CD4-positive, alpha-beta T cell treated with Interleukin-4 for 4 hours (primary cell): ENCODE measurements at places on chromosomes 5 and 9.

DNA sequence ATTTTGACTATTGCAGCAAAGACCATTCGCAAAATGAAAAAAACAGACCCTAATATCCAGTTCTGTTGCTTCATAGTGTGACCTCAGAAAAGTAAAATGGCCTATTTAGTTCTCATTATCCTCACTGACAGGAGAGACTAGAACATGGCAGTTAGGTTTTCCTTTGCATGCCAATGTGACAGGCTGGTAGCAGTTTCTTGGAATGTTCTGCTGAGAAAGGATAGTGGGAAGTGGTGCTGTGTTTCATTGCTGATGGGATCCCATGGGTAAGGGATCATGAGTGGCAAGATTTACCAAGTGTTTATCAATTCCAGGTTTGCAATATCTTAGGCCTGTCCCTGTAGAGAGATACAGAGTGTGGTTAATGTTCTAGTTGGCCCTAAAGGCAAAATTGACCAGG lies 88.5 kb downstream of the ACER2 start:
- no peak for DNase-seq

GRCh38 chr5:125326150-125326510 lies 579.7 kb upstream of the ZNF608 start:
- no peak for DNase-seq

DNA sequence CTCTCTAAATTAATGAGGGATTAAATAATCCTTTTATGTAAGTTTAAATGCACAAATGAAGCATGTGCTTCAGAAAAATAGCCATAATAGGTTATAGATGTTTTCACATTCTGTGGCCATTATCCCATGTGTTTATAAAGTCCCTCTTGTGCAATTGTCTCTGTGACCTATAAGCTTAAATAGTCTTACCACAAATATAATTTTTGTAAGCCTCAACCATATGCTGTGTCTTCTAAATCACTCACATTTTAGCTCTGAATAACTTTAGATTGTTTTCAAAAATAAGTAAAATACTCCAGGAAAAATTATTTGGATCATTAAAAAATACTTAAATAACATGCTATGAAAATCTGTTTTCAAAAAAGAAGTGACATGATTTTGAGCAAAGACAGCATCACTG lies 1894.7 kb downstream of the MAT2B start:
- DNase-seq: no peak

DNA sequence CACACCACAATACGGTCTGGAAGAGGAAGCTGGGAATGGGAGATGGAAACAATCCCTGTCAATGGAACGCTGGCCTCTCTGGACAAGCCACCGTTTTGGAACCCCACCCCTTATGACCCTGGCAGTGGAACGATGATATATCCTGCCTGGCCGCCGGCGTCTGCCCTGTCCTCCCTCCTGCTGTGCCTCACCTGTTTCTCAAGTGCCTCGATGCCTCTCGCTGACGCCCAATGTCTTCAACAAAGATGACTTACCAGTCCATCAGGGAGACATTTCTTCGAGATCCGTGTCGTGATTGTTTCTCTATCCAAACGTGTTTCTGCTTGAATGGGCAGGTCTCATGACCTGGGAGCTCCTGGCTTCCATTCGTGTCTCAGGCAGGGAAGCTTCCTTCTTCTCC lies 476.5 kb downstream of the SPATA31A7 start:
- DNase-seq: no peak

GRCh38 chr5:16578474-16578883 lies 38.3 kb downstream of the RETREG1 start:
- no peak for DNase-seq

GRCh38 chr5:151740336-151740942 lies 18.0 kb downstream of the ATOX1 start:
- peak; percentile 69 for DNase-seq

- DNase-seq: no peak
Observed at GRCh38 chr5:73851471-73852181, 225.6 kb downstream of the ARHGEF28 start.

DNA sequence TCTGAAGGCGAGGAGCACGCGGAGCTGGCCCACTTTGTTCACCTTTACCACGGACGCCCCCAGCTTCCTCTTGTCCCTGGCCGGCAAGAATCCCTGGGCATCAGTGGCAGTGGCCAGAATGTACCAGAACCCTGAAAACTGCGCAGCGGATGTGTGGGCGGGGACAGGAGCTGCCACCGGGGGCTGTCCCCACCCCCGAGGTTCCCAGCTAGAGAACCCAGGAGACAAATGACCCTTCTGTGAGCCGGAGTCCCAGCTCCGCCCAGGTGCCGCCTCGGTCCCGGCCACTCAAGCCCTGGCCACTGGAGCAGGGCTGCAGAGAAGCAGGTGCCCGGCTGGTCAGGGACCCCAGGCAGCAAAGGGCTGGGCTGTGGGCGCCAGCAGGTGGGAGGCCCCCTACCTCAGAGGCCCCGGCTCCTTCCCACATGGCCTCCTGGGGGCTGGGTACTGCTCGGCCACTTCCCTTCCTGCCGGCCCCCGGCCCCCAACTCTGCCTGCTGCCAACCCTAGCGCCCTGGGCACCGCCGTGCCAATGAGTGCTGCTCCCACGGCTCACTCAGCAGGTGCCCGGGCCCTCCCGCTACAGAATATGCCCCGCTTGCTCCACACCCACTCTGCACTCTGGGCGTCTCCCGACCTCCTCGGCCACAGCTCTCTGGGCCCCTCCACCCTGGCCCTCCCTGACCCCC lies 713 bp downstream of the LCN10 start:
- DNase-seq: no peak

GRCh38 chr5:1016036-1016435 lies 7.4 kb downstream of the NKD2 start:
- DNase-seq: no peak

- DNase-seq: no peak
Observed at GRCh38 chr9:75499812-75500211, 390.7 kb upstream of the PCSK5 start.

DNA sequence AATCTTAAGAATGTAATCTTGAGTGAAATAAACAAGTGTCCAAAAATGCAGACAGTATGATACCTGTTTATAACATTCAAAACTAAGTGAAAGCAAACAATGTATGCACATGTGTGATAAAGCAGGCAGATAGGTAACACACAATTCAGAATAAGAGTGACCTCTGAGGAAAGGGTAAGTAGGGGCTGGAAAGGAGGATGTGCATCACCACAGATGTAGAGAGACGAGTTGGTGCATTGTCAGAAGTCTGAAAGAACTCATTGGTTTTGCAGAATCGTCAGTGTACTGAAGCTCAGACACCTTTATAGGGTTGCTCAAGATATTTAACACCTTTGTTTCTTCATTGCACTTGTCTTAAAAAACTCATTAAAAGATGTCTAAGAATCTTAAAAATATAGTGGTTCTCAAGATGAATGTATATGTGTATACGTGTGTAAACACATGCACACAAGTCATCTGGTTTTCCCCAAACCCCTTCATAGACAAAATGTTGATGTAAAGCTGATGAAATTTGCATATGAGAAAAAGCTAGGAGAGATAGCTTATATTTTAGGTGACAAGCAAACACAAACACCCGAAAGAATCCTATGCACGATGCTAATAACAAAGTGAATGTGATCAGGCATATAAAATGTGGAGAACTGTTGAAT lies 197.6 kb upstream of the MEF2C start:
- DNase-seq: no peak

- DNase-seq: no peak
Observed at GRCh38 chr5:130168211-130168610, 263.9 kb downstream of the CHSY3 start.

- DNase-seq: no peak
Observed at GRCh38 chr5:56552612-56553268, 262.6 kb upstream of the MAP3K1 start.

DNA sequence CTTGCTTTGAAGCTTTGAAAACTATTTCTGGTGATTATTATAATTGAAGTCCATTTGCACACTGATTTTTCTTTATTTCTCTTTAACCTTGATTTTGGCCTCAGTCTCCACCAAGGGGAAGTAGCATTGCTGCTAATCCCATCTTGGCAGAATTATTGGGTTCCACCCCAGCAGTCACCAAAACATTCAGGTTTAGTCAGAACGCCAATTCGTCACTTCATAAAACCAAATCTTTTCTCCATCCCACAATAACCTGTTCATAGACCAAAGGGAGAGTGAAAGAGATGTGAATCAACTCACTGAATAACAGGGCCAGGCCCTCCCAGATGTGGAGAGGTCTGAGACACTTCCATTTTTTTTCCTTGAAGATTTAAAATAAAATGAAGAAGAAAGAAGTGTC lies 95.1 kb upstream of the VCAN start:
- no peak for DNase-seq

- no peak for DNase-seq
Observed at GRCh38 chr5:94692581-94692980, 74.1 kb downstream of the SLF1 start.

GRCh38 chr9:5321058-5321457 lies 16.5 kb upstream of the RLN2 start:
- no peak for DNase-seq

DNA sequence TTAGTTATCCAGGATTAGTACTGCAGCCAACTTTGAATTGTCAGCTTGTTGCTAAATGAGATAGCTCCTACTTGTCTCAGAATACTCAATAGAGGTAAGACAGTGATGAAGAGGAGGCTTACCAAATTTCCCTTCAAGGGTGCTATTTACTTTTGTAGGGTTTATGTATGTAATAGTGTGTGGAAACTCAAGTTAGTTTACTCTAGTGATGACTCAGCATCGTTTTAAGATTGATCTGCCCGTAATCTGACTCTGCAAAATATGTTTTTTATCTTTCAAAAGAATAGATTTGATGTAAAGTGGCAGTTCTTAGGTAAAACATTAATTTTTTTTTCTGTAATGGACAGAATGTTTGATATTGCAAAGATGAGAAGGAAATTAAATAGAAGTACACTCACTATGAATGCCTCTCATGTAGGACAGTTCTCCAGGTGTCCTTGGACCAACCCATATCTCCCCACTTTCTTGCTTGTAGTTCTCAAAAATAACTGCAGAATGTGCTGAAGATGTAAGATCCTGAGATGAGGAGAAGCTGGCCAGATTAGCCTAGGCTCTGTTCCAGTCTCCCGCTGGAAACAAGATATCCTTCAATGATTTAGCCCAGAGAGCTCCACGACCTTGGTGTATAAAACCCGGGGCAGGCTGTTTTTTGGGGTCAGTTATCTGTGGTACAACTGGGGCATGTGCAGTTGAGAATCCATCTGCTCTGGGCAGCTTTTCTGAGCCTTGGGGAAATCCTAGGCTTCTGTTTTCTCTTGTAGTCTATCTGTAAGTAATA lies 24.4 kb upstream of the MROH2B start:
- no peak for DNase-seq

GRCh38 chr5:147452165-147452811 lies 57.6 kb downstream of the DPYSL3 start:
- no peak for DNase-seq

DNA sequence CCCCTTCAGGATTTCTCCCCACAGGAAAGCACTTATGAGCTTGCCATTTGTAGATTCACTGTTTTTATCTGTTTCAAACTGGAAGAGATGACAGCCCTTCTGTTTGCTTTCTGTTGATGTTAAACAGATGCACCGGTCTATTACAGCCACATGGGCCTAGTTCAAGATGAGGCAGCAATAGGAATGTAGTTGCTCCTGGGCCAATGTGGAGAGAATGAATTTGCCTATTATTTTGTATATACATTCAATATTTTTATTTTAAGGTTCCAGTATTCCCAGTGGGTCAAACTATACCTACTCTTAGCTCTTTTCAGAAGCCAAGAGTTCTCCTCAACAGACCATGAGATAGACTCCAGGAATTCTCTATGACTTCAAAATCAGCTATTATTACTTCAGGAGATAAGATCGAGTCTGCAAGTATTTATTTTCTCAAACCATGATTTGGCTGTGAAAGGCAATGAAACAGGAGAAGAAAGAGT lies 461.6 kb downstream of the RASEF start:
- no peak for DNase-seq

DNA sequence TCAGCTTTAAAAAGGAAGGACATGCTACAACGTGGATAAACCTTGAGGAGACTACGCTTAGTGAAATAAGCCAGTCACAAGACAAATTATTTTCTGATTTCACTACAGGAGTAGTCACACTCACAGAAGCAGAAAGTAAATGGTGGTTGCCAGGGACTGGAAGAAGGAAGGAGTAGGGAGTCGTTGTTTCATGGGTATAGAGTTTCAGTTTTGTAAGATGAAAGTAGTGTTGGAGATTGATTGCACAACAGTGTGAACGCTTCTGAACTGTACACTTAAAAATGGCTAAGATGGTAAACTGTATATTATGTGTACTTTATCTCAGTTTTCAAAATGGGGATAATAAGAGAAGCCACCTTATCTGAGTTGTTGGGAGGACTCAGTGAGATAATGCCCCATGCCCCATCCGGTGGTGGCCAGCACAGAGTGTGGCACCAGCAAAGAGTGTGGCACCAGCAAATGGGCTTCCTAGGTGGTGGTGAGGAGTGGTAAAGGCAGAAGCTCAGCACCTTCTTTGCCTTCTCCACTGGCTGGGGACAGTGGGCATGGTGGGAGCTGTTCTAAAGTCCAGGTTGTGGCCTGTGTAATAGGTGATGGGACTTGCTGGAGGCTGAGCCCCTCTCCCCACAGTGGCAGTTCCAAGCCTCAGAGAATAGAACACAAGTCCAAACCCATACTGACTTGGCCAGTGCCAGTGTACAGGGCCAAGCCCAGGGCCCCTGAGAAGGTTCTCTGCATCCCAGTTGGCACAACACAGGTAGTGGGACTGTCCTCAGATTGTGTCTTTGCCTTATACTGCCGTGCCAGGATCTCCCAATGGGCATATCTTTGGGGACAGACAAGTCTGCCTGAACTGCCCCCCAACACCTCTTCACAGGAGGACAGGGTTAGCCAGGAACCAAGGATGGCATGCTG lies 4.4 kb downstream of the SLC22A4 start:
- DNase-seq: no peak

DNA sequence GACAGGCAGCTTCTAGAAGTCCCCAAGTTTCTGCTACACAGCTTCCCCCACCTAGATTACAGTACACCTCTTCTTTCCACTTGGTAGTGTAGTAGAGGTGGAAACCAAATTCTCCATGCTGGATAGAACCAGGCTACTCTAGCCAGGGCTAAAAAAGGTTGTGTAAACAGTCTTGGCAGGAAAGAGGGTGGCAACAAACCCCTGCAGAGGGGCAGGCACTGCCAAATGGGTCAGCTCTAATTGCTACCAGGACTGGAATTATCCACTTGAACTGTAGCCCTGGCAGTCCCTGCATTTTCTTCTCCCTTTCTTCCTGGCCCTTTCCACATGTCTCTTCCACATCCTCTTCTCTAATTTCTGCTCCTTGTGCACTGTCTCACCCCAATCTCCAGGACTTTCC lies 24.8 kb downstream of the RANBP3L start:
- DNase-seq: no peak

- no peak for DNase-seq
Observed at GRCh38 chr5:66149950-66150349, 5.8 kb downstream of the SREK1 start.

DNA sequence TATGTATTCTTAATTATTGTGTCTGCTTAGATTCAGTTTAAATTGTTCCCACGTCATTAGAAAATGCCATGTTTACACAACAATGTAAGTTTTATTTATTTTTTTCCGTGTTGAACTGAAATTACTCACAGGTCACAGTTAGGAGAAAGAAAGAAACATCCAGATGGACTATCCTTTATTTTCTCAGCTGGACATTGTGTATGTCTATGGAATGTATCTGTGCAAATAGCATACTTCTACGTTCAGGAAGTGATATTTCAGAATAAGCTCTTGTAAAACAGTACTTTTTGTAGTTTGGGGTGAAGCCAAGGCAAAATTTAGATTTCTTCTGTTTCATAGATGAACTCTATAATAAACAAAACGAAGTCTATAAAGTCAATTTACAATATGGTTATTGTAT lies 249.0 kb upstream of the ZNF608 start:
- no peak for DNase-seq

GRCh38 chr5:135447298-135447929 lies at the start of gene DCANP1:
DCANP1 (minus strand) TSS chr5:135447348; CDS start chr5:135447108, 240 bp downstream.
- DNase-seq: no peak
